Temporal lobe (tissue), 4 donors: ENCODE measurements at places on chromosomes 2 and 18. TPM values are rescaled to one million over a fixed set of nuclear protein-coding genes. Genes with fewer than 3 reads are reported as not detected.

Gene SPRED2
- total RNA-seq = 14.8 TPM

Gene KIAA1328
- 20.9 TPM for total RNA-seq

Gene GALNT14
- 10.1 TPM for total RNA-seq

Gene FEV
- total RNA-seq = not detected

Gene CNGA3
- 2.5 TPM for total RNA-seq

Gene FAM228A
- total RNA-seq = 3.7 TPM

Gene IMPA2
- total RNA-seq = 3.7 TPM

Gene RNF181
- 38.8 TPM for total RNA-seq

Gene CFAP65
- total RNA-seq = 0.74 TPM

Gene TRIM54
- total RNA-seq = not detected

Gene FOXI3
- 0.25 TPM for total RNA-seq

Gene ITPRIPL1
- total RNA-seq = 3.4 TPM

Gene GRHL1
- total RNA-seq = 3.2 TPM

Gene HES6
- total RNA-seq = 87.8 TPM

Gene APCDD1
- 9.8 TPM for total RNA-seq

Gene C1QL2
- 4.4 TPM for total RNA-seq

Gene HOXD9
- not detected for total RNA-seq

Gene GPR17
- 3.0 TPM for total RNA-seq

Gene CGREF1
- 13.3 TPM for total RNA-seq

Gene TWIST2
- total RNA-seq = 0.25 TPM

Gene DYNAP
- not detected for total RNA-seq

Gene ITGB6
- total RNA-seq = not detected

Gene SLC5A7
- total RNA-seq = 2.5 TPM
